ENCODE measurements at places on chromosomes 2 and 18.

DNA sequence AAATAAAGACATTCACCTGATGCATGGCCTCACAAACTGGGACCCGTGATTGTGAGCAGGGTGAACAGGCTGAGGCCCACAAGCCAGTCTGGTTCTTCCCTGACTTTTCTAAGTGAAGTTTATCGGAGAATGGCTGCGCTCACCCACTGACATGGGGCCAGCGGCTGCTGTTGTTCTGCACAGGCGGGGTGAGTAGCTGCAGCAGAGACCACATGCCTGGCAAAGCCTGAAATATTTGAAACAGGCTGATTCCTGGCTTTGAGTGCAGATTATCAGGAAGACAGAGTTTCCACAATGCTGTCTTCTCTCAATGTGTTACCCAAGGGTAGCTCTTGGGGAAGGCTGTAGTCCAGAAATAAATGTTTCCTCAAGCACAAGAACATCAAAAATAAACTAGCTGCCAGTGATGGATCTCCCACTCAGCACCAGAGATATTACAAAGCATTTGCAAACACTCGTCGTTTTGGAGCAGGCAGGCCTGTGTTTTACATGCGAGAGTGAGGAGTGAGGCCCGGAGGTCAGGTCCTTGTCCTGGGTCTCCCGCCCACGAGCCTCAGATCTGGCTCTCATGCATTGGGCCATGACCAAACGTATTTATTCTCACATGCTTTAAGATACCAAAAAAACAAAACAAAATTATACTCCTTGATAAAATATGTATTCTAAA, 647.1 kb downstream of the GALR1 start:
- no peak for DNase-seq

GRCh38 chr2:12010779-12011178, 264.3 kb downstream of the LPIN1 start:
- no peak for DNase-seq

DNA sequence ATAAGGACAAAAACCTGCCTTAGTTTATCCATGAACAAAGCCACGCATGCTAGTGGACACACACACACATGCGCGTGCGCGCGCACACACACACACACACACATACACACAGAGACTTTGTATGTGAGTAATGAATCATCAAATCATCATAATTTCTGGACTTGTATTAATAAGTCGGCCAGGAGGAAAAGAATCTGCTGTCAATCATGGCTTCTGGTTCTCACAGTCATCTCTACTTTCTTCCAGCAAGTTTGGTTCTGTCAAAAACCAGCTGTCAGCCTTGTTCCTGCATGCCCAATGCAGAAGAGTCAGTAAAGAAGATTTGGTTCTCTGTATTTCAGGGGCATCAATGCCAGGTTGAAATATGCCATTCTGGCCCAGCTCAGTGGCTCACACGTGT, 1.1 kb upstream of the TTR start:
- no peak for DNase-seq

DNA sequence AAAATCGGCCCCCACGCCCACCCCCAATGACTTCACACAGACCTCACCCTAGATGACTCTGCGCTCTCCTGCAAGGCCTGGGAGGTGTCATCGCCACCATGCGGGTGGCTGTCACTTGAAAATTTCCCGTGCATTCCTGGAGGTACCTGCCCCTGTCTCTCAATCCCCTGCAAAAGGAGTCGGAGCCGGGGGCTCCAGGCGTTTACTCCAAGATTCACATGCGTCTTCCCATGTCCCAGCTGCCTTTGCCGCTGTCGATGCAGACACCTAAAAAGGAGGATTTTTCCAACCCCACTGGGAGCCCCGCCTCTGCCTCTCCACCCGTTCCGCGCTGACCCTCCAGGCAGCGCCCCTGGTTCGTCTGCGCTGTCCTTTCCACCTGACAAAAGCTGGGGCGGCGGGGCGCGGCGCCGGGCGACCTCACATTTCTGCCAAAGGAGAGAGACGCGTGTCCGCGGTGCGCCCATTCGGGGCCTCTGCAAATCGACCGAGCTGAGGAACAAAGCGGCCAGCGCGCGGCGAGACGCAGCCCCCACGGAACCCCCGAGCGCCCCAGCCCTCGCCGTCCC, 667 bp downstream of the REEP1 start:
- DNase-seq = no peak

GRCh38 chr2:69847068-69847828, 17.8 kb downstream of the GMCL1 start:
- no peak for DNase-seq

GRCh38 chr18:60872434-60872833, 460.8 kb upstream of the CDH20 start:
- no peak for DNase-seq

- no peak for DNase-seq
Measured at GRCh38 chr2:232483311-232483922, 4.2 kb downstream of the ECEL1 start.

DNA sequence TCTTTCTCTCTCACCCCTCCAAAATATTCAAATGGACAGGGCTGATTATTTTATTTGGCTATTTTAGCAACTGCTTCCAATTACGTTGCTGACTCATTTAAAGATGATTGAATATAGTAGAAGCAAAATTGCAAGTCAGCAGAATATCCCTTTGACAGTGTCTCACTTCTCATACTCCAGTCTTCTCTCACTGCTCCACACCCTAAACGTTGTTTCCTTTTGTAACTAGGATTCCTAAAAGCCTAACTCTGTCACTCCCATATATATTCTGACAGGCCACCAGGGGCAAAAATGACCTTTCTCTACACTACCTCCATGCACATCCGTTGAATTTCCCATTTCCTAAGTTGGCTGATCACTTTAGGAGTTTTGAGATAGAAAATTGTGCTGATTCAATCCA, 351.1 kb downstream of the RND3 start:
- DNase-seq = no peak

- DNase-seq = no peak
Measured at GRCh38 chr2:241198381-241199279, 10.2 kb downstream of the ANO7 start.

DNA sequence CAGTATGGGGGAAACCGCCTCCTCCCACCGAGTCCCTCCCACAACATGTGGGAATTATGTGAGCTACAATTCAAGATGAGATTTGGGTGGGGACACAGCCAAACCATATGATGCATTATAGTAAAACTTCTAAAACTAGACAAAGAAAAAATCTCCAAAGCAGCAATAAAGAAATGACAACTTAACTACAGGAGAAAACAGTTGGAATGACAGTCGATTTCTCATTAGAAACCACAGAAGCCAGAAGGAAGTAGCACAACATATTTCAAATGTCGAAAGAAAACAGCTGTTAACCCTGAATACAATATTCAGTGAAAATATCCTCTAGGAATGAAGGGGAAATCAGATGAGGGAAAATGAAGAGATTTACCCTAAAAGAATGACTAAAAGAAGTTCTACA, 53.5 kb upstream of the TCF4 start:
- DNase-seq = no peak

GRCh38 chr2:147715807-147716206, 129.0 kb upstream of the ACVR2A start:
- no peak for DNase-seq

- DNase-seq = no peak
Measured at GRCh38 chr2:160494201-160494644, 616 bp upstream of the RBMS1 start.

DNA sequence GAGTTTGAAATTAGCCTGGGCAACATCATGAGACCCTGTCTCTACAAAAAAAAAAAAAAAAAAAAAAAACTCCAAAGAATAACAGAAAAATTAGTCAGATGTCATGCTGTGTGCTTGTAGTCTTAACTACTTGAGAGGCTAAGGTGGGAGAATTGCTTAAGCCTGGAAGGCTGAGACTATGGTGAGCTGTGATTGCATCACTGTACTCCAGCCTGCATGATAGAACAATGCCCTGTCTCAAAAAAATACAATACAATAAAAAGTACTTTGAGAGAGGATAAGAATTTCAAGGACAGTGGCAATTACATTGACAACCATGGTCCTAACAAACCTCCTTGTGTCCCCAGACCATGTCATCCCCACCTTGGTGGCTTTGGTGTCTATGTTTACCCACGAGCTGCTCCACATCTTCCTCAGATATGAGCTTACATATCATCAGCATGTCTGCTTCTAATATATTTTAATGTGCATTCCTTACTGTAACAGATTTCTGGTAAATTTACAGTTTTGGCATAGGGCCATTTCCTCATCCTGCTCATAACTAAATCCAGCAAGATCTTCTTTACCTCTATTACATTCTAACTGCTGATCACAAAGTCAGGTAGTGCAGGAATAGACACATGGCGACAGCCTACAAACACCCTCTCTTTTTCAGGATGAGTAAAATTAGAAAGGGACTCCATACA, 437.7 kb upstream of the HNRNPA3 start:
- DNase-seq = no peak

GRCh38 chr2:145538661-145539350, 1018.9 kb upstream of the ZEB2 start:
- DNase-seq = no peak

DNA sequence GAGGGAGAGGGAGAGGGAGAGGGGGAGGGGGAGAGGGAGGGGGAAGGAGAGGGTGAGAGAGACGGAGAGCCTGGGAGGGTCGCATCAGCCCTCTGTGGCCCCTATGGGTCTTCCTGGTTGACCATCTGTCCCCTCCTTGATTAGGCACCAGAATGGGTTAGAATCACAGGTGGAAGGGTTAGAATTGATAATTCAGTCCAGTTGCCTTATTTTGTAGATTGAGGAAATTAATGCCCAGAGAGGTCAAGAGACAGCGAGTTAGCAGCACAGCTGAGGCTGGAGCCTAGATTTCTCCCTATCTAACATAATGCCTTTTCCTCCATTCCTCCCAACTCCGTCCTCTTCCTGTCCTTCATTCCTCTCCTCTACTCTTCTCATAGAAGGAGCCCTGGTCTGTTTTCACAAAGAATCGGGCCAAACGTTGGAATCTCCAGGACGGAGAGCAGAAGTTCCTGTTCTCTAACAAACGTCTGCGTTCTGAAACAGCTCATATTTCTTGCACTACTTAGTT, 338 bp upstream of the THUMPD2 start:
- no peak for DNase-seq

DNA sequence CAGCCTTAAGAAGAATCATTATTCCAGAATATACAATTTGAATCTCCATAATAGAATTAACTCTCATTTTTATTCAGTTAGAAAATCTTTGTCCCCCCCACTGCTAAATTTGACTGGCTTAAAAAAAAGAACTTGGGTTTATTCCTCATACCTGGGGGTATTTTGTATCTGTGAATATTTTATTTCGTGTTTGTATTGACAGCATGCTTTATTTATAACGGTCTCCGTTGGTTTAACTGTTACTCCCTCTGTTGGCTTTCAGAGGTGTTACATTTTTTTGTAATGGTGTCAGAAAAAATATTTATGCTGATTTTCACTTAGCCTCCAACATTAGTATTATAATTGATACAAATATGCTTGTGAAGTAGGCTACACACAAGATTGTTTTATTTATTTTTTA, 109.1 kb downstream of the HAUS1 start:
- DNase-seq = no peak

- DNase-seq = no peak
Measured at GRCh38 chr2:159613091-159613490, 3.3 kb downstream of the BAZ2B start.

- no peak for DNase-seq
Measured at GRCh38 chr18:37322492-37323035, 243.0 kb downstream of the CELF4 start.

- no peak for DNase-seq
Measured at GRCh38 chr2:85183479-85183878, 50.3 kb downstream of the TCF7L1 start.

DNA sequence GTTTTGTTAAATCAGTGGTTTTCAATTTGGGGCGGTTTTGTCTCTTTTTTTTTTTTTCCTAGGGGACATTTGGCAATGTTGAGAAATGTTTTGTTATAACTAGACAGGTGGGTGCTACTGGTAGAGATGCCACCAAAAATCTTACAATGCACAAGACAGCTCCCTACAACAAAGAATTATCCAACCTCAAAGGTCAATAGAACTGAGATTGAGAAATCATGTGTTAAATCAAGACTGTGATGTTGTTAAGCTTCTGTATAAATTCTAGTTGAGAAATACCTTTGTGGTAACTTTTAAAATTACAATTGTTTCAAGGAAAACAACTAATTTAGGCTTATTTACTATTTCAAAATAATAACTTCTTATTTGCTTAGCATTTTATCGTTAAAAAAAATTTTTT, 9.4 kb upstream of the SPOPL start:
- no peak for DNase-seq

- DNase-seq = no peak
Measured at GRCh38 chr2:177143444-177143843, 69.2 kb upstream of the HNRNPA3 start.

- DNase-seq = no peak
Measured at GRCh38 chr2:45822272-45822630, 170.8 kb downstream of the PRKCE start.

DNA sequence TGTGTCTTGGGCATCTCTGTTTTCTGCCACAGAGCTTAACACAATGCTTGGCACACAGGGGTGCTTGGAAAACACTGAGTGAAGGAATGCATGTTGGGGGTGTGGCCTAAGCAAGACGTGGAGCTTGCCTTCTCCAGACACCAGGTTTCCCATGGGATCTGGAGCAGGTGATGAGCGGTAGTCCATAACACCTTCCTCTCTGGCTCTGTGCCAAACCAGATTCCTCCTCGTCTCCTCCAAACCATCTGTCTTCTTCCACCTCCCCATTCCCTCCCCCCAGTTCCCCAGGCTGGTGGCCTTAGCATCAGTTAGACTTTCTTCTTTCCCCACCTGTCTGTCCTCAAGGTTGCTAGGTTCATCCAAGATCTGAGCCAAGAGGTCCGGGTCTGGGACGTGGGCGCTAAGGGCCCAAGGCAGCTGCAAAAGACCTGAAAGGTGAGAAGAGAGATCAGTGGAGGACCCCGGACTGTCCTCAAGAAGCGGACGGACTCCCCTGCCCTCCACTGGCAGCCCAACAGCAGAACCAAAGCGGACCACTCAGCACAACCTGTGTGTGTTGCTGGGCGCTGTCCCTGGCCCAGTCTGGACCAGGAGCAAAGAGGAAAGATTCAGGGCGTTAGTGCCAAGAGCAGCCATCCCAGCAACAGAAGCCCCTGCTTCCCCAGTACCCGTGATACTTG, 1.2 kb upstream of the ITM2C start:
- no peak for DNase-seq

GRCh38 chr18:54284535-54284934, 15.2 kb downstream of the POLI start:
- DNase-seq = no peak

DNA sequence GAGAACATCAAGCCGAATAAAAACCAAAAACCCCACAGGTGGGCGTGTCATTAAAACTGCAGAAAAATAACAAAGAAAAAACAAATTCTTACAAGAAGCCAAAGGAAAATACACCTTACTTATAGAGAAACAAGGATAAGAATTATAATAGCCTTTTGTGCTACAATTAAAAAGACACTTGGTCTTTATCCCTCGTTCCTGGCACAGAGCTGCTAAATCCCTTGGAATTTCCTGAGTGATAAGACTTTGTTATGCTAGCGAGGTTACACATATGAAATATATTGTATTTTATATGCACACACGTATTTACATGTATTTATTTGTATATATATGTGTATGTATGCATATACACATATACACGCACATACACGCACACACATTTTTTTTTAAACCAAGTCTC, 325.3 kb upstream of the TFPI start:
- no peak for DNase-seq

GRCh38 chr2:25698752-25699151, 25.4 kb upstream of the DTNB start:
- DNase-seq = no peak

Measured in stimulated activated CD8-positive, alpha-beta memory T cell treated with anti-CD3 and anti-CD28 coated beads, Interleukin-4, amount 100 ng/mL, for 24 hours (primary cell).